ENCODE measurements at places on chromosomes 1 and 21.

DNA sequence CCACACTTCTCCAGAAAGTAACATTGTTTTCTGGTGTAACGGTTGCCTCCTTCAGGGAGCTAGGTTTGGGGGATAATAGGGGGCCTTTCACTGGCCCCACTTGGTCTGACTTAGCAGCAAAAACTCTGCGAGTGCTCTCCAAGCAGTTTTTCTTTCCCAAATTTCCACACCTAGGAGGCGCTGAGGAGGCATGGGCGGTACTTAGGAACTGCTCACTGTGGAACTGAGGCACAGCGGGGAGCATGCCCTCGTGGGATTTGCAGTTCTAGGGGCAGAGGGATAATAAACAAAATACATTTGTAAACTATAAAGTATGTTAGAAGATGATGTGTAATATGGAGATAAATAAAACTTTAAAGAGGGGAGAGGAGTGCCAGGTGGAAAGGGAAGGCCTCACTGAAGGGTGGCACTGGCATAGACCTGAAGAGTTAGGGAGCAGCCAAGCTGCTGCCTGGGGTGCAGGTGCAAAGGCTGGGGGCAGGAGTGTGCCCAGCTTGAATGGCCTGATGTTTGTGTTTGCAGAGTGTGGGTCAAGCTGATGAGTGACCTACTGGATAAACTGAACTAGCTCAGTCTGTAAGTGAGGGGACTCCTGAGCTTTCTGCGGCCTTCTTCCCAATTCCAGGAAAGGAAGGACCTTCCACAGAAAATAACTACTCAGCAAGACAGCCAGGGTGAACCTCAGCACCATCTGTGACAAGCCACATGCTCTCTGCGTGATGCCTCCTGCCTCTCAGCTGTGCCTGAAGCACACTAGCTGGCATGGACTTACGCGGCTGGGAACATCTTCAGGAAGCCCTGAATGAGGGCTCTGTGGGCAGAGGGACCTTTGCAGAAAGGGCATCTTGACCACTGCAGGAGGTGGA lies 1.9 kb downstream of the EPHX1 start:
- DNase-seq = no peak

DNA sequence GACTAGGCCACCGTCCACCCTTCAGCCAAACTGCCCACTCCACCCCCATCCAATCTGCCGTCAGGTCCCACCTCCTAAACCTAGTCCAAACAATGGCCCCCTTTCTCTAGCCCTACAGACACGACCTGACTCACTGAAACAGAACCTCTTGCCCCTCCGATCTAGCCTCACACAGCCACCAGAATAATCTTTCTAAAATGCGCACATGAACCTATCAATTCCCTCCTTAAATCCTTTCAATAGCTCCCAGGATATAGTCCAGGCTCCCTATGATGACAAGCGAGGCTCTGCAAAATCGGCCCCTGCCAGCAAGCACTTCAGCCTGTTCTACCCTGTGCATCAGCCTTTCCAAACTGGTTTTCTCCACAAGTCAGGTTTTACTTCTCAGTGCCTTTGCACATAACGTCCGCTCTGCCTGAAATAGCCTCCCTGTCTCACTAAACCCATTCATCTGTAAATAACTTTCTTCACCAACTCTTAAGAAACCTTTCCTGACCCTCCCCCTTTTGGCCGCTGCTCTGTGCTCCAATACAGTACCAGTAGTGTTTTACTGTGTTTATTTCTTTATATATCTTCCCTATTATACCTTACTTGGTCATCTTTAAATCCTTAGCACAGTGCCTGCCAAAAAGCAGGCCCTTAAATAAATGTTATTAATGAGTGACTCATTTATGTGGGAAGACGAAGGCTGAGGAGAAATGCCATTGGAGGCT lies 9.0 kb upstream of the CDC20 start:
- DNase-seq = no peak

DNA sequence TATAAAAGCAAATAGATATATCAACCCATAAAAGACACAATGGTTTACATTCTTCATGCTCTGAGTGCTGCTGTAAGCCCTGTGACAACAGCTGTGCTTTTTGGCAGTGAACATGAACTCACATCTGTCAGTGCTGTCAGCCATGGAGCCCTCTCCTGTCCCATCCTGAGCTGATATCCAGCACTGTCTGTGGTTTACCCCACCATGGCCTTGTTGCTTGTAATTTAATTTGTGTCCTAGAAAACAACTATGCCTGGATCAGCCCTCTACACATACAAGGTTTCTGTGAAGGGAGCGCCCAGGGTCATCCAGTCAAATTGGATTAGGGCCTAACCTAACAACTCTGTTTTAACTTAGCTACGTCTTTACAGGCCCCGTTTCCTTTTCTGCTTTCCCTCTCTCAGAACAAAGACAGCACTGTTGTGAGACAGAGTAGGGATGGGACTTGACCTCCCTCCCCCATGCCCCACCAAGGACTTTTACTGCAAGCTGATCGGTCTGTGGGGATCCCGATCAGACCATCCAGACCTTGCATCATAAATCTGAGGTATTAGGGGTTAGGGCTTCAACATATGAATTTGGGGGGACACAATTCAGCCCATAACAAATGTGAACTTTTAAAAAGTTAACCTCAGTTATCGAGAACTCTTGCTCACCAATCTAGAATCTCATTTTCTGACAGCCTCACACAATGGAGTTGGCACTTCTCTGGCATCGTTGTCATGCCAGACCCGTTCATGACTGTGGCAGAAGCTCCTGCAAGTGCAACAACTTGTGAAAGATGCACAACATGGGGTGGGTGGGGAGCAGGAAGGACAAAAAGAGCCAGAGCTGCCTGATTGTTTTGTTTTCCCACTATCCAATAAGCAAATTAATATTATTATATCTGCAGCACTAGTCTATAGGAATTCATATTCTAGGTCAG lies 16.4 kb upstream of the SLC44A3 start:
- no peak for DNase-seq

DNA sequence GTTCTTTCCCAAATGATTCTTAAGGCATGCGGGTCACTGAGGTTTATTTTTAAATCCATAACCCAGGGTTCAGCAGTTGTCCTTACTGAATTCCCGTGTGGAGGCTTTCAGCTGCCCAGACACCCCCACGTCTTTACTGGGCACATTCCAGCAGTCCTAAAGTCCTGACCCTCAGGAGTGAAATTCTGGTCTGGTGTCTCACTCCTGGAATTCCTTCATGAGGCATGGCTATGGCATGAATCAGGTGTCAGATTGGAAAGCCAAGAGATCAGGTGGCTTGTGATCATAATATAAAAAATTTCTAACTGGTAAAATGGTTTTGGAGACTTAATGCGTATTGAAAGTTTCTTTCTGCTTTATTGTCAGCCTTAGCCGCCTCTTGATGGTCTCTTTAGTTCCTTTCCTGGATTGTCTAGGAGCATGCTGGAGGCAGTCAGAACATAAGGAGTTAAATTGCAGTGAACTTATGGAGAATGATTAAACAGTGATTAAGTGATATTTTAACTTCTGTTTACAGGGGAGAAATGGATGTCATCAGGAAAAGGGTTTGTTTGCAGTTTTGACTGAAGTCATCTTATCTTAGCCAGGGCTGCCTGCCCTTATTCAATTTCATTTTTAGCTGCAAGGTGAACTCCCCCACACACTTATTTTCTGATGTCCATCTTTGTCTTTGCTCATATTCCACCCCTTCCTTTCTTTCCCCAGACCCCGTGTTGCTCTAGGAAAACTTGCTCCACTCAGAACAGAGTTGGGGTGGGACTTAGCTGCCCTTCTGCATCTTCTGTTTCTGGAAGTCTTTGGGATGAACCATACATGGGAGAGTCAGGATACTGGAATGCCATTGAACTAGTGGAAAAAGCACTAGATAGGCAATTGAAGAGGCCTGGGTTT lies 25.7 kb upstream of the MACF1 start:
- DNase-seq = no peak

DNA sequence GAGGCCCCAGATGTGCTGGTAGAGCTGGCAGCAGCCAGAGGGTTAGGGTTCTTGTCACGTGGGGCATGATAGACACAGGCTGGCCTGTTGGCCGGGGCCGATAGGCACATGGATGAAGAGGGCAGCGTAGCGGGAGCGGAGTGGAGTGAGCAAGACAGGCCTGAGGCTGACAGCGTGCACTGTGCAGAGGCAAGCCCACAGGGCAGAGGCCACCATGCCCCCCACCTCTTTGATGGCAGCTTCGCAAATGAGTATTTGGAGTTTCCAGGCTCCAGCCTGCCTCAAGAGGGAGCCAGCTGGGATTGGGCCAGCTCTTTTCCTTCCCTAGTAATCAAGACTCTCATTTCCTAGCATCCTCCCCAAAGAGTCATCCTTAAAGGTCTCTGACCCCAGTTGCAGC lies 43.5 kb downstream of the TMCC2 start:
- DNase-seq = no peak

GRCh38 chr1:214372092-214372491 lies 91.1 kb downstream of the SMYD2 start:
- no peak for DNase-seq

DNA sequence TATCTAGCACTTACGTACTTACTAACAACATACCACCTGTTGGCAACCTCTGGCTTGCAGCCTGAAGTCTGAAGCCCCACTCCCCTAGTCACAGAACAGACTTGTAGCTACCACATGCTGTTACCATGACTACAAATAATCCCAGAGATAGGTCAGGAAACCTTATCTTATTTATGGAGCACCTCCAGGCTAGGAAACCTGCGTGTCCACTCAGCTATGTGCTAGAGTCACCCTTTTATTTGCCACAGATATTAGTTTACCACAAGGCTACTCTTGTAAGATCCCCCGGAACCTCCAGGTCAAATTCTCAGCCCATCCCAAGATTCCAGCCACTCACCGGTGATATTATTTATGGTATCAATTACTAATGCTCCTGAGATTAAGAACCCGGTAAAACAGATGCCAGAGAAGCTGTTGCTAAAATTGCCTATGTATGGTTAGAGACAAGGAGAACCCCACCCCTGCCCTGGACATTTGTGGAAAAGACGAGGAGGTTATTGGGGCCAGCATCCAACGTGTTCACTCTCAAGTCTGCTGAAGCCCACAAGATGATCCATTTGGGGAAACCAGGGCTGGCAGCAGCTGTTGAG lies 116.5 kb downstream of the TBX15 start:
- no peak for DNase-seq

Data from esophagus squamous epithelium (tissue), 5 donors.